ENCODE measurements at places on chromosomes 2 and 18.

DNA sequence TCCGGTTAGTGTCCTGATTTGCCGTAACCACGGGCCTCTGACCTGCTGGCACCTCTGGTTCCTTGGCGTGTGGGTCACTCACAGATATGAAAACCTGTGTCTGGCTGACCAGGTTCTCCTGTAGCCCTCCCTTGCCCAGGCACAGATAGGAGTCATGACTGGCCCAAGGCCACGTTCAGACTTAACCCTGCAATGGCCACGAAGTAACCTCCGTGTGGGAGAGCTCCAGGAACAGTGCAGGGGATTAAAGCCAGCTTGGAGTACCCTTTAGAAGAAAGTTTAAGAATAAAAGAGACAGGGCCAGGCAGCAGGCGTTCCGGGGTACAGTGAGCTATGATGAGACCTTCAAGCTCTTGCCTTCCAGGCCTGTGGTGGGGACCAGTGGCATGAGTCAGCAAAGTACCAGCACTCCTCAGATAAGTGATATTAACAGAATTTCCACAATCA is 25.5 kb downstream of the CENPO start:
- DNase-seq = no peak

GRCh38 chr2:209323738-209324137 is 100.1 kb upstream of the MAP2 start:
- no peak for DNase-seq

DNA sequence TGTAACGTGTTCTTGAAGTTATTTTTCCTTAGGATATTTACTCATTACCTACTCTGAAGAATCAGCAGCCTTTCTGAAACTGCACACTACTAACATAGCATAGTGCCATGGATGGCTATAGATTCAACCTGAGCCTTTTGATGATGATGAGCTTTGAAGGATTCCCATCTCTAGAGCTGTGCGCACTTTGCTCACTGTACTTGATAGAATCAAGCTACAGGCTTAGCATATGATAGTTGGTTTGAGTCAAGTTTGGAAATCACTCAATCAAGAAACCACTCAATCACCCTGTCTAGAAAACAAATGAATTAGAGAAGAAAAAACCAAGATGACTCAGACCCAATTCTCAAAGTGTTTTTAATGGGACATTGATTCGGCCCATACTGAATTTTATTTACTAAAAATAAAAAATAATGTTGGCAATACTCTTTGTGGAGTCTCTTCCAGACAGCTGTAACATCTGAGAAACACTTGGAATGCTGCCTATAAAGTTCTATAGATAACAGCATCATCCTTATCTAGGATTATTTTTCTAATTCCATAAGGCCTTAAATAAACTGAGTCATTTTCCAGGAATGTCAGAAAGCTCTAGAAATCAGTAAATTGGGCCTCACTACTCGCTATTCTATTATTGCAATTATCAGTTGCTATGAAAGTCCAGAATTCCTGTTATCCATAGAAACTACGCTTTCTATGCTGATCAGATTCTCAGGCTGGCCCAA is 259.0 kb upstream of the ERBB4 start:
- DNase-seq = no peak

GRCh38 chr2:209381091-209381490 is 42.8 kb upstream of the MAP2 start:
- DNase-seq = no peak

DNA sequence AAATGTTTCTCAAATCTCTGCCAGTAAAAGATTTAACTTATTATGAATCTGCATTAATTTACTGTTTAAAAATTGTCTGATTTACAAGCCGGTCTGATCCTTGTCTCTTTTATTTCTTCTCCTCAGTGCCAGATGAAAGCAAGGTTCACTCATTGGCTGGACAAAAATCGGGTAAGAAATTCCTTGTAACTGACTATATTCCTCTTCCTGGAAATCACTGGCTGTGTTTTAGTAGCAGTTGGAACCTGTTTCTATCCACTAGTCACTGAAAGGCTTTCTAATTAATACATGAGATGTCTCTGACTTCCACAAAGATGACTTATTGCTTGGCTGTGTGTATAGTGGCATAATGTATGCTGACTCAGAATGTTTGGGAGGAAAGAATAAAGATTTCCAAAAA is 436.6 kb upstream of the NRP2 start:
- DNase-seq = no peak

GRCh38 chr2:236872981-236873380 is 212.7 kb upstream of the COPS8 start:
- no peak for DNase-seq

DNA sequence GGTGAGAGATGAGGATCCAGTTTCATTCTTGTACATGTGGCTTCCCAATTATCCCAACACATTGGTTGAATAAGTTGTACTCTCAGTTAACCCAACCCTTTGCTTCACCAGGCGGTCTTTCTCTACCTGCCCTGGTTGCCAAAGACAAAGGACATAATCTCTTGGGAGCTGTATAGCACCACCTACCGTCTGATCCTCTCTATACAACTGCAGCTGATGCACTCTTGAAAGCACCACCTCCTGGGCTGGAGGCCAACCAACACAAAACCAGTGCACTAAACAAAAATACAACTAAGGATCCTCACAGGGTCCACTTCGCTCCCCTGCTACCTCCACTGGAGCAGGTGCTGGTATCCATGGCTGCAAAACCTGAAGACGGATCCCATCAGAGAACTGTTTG is 473.6 kb upstream of the NRXN1 start:
- DNase-seq = no peak

DNA sequence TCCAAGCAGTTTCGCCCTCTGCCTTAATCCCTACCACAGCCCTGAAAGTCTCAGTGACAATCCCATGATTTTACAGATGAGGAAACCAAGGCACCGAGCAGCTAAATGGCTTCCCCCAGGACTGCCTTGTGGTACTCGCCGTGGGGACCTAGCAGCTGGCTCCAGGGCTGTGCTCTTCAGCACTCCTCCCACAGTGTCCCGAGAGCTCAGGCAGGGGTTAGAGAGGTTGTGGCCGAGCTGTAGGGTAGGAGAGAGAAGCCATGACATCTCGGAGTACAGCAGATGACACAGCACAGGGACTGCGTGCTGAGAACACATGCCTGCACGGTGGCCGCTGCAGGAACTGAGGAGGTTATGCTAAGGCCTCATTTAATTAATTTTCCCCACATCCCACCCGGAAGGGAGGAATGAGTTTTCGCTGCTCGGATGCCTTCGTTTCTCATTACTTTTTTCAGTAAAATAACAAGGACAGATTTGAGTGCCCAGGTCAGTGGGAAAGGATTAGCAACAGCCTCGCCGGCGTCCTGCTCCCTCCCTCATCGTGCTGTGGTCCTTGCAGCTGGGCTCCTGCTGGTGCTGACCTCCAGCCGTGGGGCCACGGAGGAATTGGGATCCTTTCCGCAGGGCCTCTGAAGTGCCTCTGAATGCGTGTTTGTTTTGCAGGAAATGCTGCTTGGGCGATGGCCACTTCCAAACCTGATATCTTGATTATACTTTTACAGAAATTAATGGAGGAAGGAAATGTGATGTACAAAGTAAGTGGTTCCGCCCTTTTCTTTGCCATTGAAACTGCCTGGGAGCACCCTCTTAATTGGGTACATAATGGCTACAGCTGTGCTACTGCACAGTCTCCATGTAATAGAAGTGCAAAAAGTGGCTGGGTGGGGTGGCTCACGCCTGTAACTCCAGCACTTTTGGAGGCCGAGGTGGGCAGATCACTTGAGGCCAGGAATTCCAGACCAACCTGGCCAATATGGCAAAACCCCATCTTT is 61.2 kb downstream of the WDSUB1 start:
- no peak for DNase-seq

- DNase-seq = no peak
Observed at GRCh38 chr2:180553094-180553715, 427.2 kb upstream of the UBE2E3 start.

- no peak for DNase-seq
Observed at GRCh38 chr2:239328351-239329191, 72.2 kb downstream of the HDAC4 start.

DNA sequence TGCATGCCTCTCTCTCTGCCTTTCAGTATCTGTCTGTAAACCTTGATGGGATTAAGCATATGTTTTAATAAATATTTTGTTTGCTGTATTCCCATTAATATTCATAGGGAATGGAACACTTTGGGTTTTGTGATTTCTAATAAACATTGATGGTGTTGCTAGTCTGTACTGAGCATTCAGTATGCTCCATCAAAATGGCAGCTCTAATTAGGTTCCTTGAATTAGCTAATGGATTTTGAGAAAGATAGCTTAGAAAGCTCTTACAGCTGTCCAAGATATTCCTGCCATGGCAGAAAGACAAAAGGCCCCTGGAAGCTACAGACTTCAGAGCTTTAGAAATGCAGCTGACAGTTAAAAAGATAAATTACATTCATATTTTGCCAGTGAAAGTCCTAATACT is 199.2 kb upstream of the NRP2 start:
- DNase-seq = no peak

- no peak for DNase-seq
Observed at GRCh38 chr2:168237741-168238140, 9.7 kb downstream of the STK39 start.

- DNase-seq = no peak
Observed at GRCh38 chr2:69584127-69584889, 59.2 kb downstream of the AAK1 start.

GRCh38 chr2:162111958-162112850 is 38.2 kb upstream of the DPP4 start:
- no peak for DNase-seq

GRCh38 chr2:7456762-7457161 is 539.5 kb downstream of the RNF144A start:
- no peak for DNase-seq

DNA sequence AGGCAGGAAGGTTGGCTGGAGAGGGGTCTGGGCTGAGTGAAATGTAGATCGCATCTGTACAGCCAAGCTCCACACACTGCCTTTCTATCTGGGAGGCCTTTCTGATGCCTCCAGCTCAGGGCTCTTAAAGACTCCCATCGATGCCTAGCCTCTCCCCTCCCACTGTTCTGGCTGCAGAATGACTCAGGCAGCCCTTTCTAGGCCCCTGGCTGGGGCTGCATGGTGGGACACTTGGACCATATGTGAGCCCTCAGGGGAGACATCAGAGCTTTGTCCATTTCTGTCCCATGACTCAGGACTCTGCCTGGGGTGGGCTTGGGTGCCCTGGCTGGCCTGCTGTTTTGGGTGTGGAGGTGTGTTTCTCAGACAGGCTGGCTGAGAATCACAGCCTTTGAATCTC is 101.3 kb downstream of the CELF4 start:
- no peak for DNase-seq

- DNase-seq = no peak
Observed at GRCh38 chr2:17460371-17461086, 57.7 kb downstream of the RAD51AP2 start.

DNA sequence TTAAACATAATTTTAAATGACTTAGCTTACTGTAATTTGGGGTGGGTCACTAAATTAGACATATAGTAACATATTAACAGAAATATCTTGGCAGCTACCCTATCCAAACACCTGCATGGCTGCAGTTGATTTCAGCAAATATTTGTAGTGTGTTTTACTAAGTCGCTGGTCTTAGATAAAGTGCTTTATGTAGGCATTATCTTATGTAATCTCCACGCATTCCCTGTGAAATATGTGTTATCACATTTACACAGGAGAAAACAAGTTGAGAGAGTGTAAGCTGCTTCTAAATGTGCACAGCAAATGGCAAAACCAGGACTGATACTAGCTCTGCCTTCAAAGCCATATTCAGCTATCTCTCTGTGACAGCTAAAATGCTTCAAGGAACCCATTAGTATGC is 72.0 kb downstream of the NYAP2 start:
- DNase-seq = no peak

- DNase-seq = no peak
Observed at GRCh38 chr2:170817093-170818035, 677 bp downstream of the GAD1 start.

GRCh38 chr2:138919120-138919747 is 139.0 kb upstream of the NXPH2 start:
- DNase-seq = no peak

DNA sequence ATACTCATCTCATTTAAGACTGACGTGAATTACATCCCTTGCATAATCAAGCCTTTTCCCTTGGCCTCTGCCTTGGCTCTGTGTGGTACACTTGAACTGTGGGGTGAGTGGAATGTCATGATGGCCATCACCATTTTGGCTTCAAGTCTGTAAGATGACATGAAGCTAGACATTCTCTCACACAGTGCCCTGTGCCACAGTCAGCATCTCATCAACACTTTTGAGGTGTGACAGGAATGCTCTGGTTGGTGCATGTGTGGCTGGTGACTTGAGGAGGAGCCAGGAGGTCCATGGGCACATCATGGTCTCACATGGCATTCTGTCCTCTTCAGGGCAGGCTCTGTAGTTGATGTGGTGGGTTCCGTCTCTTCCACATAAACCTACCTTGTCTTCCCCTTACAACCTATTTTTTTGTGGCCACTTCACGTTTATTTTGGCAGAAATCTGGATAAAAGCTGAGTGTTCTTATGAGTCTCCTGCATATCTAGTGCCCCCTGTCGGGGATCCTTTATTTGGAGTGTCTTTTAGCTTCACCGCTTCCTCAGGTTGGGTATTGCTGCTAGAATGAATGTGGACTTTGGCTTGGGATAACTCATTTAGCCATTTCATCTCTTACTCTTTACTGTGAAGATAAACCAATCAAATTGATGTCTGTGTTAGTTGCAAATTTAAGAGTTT is 28.1 kb downstream of the MAP4K4 start:
- no peak for DNase-seq

- no peak for DNase-seq
Observed at GRCh38 chr18:78571831-78572347, 407.7 kb upstream of the SALL3 start.

DNA sequence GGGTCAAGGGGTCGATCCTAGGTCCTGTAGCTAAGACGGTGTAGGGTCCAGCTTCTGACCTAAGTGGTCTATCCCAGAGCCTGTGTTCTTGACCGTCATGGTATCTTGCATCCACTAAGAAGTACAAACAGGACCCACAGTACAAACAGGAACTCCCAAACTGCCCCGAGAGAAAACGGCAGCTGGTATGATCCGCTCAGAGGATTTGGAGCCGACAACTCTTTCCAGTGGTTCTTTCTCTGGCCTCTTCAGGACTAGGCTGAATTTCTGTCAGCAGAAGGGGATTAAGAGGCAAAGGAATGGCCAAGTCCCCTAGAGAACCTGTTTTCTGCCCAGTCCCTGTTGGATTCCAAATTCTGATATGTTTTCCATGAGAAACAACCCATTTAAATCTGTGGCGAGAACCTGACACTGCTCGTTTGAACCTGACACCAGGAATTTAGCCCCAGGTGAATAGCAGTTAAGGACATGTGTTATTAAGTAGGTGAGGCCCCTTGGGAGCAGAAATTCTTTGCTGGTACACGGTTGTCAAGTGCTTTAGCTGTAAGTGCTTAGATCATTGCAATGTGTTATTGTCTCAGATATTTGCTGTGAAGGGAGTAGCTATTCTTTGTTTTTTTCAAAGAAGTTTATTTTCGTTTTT is 50.5 kb upstream of the TXNDC2 start:
- DNase-seq = no peak

Data from stimulated activated CD8-positive, alpha-beta memory T cell treated with anti-CD3 and anti-CD28 coated beads, Interleukin-12 subunit alpha, Interleukin-12 subunit beta, amount 100 ng/mL, for 1 hour (primary cell).